ENCODE measurements at places on chromosomes 3 and 15.

DNA sequence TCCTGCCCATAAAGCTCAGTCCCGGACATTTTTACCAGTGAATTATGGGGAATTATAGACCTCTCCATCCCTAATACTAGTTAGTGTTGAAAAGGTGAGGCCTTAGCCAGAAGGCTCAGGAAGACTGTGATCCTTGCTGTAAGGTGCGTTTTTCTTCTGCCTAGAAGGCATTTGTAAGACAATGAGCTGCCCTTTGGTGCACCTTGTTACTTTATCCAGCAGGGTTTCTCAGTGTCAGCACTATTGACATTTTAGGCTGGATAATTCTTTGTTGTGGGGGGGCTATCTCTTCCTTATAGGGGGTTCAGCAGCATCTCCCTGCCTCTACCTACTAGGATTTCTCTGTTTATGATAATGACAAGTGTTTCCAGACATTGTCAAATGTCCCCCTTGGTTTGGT lies 108.1 kb upstream of the ABHD17C start:
- DNase-seq, result no peak

- DNase-seq, result peak; percentile 24
Measured at GRCh38 chr15:55917881-55918296, 75.5 kb downstream of the NEDD4 start.

DNA sequence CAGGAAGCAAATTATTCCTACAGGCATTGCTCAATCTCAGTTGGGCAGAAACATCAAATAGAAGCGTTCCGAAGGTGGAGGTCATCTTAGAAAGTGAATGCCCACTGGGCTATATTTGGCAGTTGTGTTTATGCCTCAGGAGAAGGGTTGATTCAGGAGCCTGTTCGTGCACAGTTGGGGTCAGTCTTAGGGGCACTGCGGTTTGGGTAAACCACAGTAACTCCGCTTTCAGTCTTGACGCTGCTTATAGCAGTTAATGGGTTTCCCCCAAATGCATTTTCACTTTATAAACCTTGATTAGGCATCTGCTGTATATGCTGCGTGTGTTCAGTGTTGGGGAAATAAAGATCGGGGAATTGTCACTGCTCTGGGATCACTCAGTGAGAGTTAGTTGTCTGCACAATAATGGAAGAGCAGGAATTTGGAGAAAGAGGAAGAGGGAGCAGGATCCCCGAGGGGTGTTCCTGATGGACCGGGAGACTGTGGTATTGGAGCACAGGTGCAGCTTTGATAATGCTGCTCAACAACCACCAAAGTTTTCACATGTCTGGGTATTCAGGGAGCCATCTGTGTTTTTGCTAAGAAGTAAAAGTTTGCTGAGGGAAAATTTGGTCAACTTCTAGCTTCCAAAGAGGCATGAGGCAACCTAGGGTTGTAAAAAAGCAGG lies 124.3 kb upstream of the EIF1B start:
- DNase-seq, result no peak

DNA sequence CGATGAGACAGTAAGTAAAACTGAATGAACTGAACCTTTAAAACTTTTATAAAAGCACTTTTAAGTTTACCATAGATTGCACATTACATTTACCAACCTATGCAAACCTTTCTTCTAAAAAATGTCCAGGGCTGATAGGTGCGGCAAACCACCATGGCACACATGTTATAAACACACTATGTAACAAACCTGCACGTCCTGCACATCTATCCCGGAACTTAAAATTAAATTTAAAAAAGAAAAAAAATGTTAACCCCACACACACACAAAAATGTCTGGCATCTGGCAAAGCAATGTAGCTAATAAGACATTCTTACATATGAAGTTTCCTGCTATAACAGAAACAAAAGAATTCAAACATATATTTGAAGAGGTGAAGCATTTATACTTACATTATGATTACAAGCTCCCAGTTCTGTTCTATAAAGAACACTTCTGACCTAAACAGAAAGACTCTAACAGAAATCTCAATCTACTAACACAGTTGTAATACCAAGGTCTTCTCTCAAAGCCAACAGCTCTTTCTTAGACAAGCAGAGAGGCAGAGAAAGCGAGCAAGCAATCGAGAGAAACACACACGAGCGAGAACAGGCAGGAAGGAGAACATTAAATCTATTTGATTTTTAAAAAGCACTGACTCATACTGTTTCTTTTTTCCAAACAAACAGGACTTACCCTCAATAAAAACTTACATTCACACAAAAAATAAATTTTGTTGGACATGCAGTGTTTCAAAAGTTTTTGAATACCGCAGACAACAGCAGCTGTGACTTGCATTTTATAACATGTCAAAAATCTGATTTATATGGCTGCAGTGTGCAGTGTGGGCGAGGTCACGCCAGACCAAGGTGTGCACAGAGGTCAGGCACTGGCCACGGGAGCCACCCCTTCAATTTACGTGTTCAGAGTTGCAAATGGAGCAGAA lies at the start of gene NRG4:
TSS of gene NRG4 (minus strand) at position 798 of the 925 bp plus-strand sequence. CDS start 1,194 bp downstream, outside the sequence.
- DNase-seq, result no peak

GRCh38 chr15:71752604-71753289 lies 57.6 kb upstream of the NR2E3 start:
- no peak for DNase-seq

DNA sequence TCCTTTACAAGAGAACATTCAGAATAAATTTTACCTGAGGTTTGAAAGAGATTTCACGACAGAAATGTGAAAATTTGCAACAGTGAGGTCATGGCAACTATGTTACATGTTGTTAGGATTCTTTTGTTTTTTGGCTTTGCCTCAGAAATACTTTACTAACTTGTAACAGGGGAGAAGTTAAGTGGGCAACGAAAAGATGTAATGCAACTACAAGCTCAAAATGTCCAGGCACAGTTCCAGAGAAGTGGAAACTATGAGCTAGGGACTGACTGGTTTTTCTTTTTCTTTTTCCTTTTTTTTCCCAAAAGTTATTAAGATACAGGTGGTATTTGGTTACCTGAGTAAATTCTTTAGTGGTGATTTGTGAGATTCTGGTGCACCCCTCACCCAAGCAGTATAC lies 111.5 kb upstream of the PPP2R3A start:
- no peak for DNase-seq

GRCh38 chr3:14425581-14426304 lies 23.3 kb downstream of the SLC6A6 start:
- DNase-seq, result peak; percentile 74

- DNase-seq, result no peak
Measured at GRCh38 chr3:40877631-40878463, 321.5 kb upstream of the CTNNB1 start.

GRCh38 chr15:25611603-25612002 lies 172.8 kb upstream of the UBE3A start:
- no peak for DNase-seq

DNA sequence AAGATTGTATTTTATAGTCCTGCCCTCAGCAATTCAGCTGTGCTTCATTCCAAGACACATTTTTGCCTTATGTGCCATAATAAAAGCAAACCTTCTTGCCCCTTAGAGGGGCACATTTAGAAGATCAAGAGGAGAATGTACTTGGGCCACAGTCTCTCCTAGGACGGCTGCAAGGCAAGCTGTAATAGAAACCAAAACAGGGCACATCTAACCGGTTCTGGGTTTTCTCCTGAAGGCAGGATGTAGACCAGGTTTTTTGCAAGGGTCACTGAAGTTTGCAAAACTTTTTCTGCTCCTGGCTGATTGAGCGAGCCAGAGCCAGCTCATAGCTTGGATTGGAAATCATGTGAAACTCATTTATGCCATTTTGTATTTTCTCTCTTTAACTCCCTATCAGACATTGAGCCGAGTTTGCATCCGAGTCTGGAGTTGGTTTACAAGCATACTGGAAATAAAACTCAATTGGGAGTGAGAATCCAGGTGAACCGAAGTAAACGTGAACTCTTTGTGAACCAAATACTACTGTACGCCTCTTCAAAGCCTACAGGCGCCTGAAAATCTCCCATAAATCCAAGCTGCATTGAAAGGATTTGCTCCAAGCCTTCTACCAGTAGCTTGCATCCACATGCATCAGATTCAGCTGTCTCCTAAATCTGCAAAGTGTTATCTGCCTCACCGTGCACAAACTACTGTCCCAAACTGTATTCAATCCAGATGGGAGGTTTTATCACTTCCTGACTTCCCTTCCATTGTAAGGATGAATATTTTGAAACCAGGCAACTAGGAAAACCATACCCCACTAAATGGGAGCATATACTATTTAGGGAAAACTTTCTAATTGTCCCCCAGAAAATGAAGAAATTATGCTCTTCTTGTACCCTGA lies 60.9 kb upstream of the TSC22D2 start:
- DNase-seq, result no peak

Measured in activated naive CD4-positive, alpha-beta T cell treated with anti-CD3 and anti-CD28 coated beads, Interleukin-2, amount 10 ng/mL, durations not matched to agents 7 days and 5 days (primary cell).